ENCODE measurements at places on chromosomes 12 and 14.

DNA sequence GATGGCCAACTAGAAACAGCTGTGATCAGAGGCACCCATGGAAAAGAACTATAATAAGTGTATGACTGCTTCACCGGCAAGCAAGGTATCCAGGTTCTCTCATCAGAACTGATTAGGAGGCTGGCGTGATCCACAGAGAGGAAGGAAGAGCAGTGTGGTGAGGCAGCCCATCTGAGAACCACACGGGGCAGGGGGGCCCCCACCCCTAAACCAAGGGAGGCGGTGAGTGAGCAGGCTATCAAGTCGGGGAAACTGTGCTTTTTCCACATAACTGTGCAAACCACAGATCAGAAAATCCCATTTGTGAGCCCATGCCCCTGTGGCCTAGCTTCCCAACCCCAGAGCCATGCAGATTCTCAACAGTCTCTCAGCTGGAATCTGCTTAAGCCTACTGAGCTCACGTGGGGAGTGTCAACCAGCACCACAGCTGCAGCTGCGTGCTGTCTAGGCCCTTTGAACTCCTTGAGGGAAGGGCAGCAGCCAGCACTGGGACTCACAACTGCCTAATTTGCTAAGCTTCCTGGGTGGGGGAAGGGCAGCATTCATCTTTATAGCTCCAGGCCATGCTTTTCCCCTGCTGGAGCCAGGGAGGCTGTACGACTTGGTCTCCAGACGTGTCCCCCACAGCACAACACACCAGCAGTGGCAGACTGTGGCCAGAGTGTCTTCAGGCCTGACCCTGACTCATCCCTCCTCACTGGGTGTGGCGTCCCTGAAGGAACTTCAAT is 444.4 kb upstream of the ATP2B1 start:
- no peak for DNase-seq

DNA sequence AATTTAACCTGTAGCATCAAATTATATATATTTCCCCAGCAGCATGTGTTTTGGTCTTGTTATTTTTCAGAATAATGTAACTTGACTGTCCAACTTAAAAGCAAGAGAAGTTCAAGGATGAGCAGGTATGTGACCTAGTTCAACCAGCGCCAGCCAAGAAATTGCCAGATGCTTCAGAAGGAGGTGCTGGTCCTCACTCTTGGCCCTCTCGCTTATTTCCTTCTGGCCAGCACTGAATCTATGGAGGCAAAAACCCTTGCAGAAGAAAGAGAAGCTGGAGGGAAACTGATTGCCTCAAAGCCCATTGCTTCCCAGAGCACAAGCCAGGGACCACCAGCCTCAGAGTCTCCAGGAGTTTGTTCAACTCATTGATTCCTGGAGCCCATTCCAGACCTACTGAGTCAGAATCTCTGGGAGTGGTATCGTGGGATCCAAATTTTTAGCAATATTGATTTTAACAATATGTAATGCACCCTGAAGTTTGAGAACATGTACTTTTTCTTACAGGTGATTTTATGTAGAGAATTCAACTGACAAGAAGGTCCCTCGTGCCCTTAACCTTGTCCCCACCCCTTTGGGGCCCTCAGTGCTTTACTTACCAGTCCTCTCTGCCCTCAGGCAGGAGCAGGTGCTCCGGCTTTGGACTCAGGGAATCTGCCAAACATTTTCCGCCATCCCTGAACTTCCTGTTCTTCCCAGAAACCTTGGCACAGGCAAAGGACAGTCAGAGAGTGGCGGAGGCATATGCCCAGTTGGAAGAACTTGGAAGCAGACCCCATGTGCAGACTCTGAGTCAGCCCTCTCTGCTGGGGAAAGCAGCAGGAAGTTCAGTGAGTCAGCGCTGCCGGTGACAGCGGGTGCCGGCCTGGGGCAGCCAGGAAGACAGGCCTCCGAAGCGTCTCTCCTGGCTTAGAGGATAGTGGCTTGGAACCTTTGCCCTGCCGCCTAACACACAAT is 10.4 kb downstream of the BEST3 start:
- no peak for DNase-seq

DNA sequence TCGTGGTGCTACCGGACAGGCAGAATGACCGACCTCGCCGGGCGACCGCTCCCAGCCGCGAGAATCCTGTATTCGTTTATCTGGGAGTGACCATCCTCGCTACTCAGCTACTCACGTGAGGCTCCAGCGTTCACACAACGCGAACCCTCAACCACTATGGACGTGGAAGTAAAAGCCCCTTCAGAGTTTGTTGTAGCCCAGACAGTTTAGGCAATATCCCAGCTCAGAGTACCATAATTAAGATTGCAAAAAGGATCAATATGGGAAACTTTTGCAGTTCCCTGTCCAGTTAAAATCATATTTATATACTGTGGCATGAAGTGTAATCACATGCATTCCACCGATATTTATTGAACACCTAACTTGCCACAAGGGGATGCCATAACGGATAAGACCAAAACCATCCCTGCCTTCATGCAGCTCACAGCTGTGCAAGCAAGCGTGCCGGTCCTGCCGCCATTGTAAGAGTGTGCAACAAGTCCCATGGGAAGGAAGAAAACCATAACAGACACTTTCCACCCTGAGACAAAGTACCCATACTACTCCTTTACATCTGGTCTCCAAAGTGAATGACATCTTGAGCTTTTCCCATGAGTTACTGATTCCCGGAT is 938 bp upstream of the MAX start:
- peak; percentile 53 for DNase-seq

GRCh38 chr12:130689408-130690405 is 26.4 kb downstream of the RIMBP2 start:
- DNase-seq = no peak

DNA sequence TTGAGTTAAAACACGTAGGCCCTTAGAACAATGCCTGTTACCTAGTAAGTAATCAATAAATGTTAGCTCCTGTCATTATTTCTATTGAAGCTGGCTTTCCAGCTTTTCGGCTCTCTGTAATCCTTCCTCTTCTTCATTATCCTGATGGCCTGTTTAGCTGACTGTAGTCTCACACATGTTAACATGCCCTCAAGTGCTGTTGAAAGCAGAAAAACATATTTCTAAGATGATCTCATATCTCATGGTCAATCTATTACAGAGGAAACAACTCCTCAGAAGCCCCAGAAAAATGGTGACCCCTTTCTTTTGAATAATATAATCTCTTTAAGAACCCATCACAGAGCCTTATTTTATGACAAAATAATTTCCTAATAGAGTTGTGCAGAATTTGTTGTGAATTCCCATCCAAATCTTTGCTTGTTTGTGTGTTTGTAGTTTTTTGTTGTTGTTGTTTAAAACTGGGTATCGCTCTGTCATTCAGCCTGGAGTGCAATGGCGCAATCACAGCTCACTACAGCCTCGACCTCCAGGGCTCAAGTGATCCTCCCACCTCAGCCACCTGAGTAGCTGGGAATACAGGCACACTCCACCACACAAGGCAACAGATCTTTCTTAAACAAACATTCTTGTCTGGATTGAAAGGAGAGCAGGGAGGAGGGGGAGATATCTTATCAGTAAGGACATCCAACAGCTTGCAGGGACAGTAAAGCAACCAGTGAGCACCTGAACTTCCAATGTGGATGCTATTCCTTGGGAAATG is 242.5 kb upstream of the CAND1 start:
- DNase-seq = no peak

DNA sequence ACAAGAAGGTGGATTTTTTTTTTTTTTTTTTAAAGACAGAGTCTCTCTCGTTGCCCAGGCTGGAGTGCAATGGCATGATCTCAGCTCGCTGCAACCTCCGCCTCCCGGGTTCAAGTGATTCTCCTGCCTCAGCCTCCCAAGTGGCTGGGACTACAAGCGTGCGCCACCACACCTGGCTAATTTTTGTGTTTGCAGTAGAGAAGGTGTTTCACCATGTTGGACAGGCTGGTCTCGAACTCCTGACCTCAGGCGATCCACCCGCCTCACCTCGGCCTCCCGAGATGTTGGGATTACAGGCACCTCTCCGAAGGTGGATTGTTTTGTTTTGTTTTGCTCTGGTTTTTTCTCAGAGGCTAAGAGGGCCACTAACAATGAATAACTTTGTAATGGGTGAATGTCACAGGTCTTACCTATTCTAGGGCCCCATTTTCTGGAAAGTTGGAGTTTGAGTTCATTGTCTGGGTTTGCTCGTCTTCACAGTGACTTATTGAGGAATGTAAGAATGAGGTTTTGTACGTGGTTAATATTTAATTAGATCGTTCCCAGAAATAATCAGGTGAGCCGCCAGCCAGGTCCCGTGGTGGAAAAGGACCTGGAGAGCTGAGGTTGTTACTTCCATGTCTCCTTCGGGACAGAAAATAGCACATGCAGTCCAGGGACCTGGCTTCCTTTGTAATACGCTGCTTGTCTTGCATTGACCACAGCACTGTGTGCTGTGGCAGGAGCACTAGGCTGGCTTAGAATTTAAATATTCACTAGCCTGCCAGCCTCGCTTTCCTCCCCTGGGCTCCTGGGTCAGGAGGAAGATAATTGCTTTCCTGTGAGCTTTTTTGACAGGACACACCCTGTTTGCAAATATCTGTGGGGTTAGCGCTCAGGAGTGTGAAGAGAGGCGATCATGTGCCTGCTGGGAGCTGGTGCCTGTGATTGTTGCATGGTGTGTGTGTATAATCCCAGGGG is 2.3 kb downstream of the HIP1R start:
- DNase-seq = no peak

DNA sequence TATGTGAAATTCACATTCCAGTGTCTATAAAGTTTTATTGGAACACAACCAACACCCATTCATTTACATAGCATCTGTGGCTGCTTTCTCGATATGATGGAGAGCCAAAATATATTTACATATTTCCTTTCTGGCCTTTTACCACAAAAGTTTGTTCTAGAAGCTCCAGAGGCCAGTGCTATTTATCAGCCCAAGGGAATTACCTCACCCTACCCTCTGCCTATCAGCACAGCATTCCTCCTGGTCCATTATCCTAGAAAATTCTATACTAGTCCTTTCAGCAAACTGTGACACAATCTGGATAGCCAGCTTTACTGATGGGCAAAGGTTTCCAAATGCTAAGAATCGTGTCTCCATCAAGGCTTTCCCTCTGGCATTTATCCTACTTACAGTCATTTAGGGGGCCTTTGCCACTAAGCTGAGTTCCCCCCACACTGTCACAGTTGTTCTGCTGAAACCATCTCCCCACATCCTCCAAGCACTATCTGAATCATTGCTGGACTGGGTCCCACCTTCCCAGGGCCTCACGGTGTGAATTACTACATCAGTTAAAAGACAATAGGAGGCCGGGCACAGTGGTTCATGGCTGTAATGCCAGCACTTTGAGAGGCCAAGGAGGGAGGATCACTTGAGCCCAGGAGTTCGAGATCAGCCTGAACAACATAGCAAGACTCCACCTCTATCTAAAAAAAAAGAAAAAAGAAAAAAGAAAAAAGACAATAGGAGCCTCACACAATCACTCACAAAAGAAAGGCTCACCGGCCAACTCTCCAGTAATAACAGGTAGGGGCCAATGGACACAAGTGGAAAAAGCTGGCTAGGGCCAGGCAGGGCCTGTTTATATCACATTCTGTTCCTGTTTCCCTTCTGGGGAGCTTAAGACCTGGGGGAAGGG is 12.1 kb downstream of the SYNE3 start:
- DNase-seq = no peak

- DNase-seq = no peak
Measured at GRCh38 chr12:24697769-24698168, 251.1 kb downstream of the BCAT1 start.

- DNase-seq = no peak
Measured at GRCh38 chr12:57456145-57456700, 1.1 kb downstream of the INHBE start.

GRCh38 chr14:95695913-95696312 is 9.7 kb downstream of the TCL1B start:
- no peak for DNase-seq

GRCh38 chr12:5114436-5114835 is 70.8 kb downstream of the KCNA5 start:
- no peak for DNase-seq

DNA sequence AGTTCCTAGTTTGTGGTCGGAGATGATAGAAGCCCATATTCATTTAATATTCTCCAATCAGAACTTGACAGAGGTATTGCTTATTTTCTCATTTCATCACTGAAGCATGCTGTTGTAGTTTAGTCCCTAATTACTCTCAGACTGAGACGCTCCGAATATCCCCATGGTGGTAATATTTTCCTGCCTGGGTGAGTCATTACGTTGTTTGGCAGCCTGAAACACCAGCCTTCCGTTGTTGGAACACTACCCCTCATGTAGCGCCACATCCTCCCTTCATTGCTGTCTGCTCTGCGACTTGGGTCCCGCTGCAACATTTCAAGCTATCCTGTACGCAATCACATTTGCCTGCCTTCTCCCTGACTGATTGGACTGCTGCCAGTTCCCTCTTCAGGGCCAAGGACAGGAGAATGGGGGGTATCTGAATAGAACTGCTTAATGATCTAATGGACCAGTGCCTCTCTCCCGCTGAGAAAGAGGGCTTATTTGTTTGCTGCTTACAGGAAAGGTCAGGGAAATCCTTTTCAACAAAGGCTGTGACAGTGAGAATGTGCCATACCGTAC is 369.1 kb downstream of the NPAS3 start:
- DNase-seq = peak; percentile 94

- DNase-seq = no peak
Measured at GRCh38 chr12:132620113-132620898, 1.7 kb downstream of the P2RX2 start.

DNA sequence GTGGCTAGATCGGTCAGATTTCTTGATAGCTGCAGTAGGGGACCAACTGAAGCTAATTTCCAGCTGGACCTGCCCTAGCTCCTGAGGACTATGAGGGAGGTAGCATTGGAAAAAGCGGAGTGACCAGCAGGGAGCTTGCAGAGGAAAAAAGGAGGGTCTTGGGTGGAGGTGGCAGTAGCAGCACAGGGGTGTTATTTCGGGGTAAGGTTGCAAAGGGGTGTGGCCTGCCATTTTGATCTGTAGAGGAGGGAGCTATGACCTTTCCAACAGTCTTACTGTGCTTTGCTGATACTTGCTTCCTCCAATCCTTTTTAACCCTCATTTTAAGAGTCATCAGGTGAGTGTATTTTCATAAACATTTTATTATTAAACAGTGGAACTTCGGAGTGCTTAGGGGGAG is 83.8 kb upstream of the NRXN3 start:
- no peak for DNase-seq

- DNase-seq = no peak
Measured at GRCh38 chr12:87430444-87430843, 598.8 kb downstream of the C12orf50 start.

DNA sequence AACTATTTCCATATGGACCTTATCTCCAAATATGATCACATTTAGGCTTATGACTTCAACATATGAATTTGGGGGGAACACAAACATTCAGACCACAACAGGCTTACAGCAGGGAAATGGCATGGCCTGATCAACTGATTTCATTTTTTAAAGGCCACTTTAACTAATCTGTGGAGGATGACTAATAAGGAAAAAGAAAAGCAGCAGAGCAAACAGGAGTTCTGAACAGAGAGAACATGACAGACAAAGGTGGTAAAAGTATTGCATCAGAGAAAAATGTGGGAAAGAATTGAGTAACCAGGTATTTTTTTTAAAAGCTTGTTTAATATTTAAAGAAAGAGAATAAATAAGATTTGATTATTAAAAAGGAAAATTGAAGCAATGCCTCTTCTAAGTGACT is 366.1 kb upstream of the TMPO start:
- DNase-seq = no peak
